Activated CD4-positive, alpha-beta T cell treated with anti-CD3 and anti-CD28 coated beads for 24 hours (primary cell): ENCODE measurements at places on chromosomes 3 and 15.

- no peak for DNase-seq
Measured at GRCh38 chr15:50064673-50065072, 54.4 kb downstream of the ATP8B4 start.

DNA sequence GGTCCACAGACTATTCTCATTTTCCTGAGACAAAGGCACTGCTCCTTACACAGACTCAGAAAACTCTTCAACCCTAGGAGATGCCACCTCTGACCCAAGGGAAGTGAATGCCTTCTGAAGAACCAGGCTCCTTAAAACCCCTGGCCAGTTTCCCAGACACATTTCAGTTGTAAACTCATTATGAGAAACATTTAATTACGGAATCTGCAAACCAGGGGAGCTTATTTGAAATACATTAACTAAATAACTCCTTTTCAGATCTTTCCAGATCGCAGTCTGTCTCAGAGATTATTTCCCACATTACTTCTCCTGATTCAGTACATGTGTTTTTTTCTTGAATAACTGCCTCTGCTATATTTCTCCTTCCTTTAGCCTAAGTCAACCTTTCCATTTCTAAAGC is 17.6 kb downstream of the MYO5A start:
- no peak for DNase-seq

DNA sequence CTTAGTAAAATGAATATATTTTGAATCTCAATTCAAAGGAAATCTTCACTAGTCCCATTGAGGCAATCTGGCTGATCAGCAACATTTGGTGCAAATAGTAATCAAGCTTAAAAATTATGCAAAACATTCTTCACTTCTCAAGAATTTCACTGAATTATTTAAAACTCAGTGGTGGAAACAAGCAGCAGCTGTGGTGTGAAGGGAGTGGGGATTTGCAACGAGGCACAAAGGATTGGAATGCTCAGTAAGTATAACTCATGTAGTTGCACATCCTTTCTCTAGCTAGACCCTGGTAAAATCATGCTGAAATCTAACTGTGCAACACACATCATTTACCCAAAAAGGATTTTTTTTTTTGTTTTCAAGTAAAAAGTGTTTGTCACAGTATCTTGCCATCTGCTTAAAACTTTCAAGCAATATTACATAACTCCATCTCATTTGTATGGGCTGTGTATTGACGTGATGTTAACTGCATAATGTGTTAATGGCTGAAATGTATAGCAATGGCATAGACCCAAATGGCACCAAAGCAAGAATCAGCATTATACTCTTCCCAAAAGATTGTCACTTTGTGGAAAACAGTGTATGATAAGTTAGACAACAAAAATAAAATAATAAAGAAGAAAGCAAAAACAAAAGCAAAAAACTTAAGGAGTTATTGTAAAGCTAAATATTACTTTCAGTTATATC is 816.6 kb downstream of the EPHA3 start:
- DNase-seq: no peak

DNA sequence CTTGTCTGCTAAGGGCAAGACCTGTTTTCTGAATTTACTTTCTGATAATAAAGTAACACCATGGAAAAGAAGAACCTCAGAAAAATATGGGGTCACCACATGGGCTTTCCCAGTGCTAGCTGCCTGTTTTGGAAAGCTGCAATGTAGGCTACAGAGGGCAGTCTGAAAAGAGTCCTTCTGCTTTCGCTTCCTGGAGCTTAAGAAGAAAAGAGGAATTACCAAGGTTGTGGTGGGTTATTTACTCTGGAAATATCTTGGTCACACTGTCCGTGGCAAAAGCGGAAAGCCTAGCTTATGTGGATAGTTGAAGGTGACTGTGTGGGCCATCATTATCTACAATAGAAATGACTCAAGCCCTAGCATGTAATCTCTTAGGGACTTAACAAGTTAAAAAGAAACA is 31.7 kb upstream of the IP6K2 start:
- no peak for DNase-seq

- no peak for DNase-seq
Measured at GRCh38 chr3:31544634-31545033, 11.9 kb downstream of the STT3B start.

DNA sequence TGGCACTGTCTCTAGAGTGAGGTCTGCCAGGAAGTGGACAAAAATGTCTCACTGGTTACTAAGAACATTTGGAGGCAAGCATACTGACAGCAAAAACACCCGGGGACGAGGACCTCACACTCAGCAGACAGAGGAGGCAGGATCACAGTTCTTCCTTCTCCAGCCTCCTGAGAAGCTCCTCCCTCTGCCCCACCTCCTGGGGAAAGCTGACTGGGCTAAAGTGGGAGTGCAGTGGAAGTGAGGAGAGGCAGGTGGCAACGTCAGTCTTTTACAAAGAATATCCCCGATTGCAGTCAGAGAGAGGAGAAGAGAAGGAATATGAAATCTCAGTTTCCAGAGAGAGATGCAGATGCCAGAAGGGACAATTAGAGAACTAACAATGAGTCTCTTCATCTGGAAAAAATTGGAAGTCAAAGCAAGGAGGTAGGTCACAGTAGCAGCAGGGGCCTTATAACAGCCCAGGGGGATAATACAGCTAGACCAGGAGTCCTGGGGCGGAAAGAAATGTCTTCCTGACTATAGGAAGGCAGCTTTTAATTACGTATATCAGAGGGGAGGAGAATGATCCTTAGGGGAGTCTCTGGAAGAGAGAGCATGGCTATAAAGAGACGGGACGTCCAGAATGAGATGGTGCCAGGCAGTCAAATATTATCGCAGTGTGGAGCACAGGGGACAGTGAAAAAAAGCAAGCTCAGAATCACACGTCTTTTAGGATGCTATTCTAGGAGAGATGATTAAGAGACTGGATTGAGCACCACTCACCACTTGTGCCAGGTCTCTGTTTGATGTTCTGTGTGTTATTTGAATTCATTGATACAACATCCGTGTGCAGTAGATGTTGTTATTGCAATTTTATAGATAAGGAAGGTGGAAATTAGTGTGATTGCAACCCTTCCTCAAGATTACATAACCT is 47.2 kb downstream of the LEO1 start:
- no peak for DNase-seq

- DNase-seq: no peak
Measured at GRCh38 chr3:145892869-145893268, 268.1 kb downstream of the PLOD2 start.

DNA sequence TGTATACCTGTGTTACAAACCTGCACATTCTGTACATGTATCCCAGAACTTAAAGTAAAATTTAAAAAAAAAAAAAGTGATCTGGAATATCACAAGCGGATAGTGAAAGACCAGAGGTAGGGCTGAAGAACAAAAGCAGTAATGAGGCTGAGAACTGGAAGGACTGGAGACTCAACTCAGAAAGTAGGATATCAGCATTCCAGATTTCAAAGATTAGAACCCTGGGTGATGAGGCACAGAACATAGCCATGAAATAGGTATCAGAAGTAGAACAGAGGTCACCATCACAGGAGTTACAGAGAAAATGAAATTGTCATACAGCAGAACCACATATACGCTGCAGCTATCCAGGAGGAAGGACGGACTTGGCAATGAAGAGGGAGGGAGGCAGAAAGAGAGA is 56.1 kb downstream of the ACAP2 start:
- DNase-seq: no peak

DNA sequence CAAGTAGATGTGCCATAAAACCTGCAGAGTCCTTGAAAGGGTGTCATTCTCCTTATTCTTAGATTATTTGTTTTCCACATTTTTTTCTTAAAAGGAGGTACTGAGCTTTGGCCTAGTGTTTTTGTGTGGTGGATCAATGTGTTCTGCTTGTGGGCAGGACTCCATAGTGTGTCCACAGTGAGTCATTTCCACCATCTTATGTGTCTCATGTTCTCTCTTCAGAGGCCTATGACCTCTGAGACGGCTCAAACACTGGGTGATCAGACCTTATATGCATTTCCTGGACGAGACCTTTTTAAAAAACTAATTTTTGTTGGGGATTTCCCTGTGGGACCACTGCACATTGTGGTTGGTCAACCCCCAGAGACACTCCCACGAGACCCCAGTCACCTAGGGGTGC is 93.4 kb downstream of the CHCHD4 start:
- no peak for DNase-seq

- DNase-seq: no peak
Measured at GRCh38 chr15:55319537-55320237, 665 bp downstream of the PIGB start.

DNA sequence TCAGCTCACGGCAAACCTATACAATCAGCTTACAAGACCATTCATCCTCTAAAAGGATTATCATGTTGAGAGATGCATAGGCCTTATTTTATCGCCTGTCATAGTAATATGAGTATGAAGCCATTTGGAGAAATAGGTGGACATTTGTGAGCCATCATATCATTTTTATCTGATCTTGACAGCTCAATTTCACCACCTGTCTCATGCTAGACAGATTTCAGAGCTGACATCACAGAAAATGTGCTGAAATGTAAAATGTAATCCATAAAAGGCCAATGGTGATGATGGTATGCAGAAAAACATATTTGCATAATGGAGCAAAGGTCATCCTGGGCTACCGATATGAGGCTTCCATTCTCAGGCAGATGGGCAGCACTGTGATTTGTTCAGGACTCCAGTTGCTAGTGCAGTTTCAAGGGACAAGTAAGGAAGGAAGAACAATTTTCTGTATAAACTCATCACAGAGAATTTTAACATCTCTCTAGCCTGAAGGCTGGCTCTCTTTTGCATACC is 221.5 kb downstream of the ULK4 start:
- DNase-seq: no peak

GRCh38 chr3:14497321-14497720 is 42.8 kb downstream of the GRIP2 start:
- DNase-seq: no peak

GRCh38 chr3:156648086-156648485 is 26.3 kb upstream of the TIPARP start:
- DNase-seq: no peak

- no peak for DNase-seq
Measured at GRCh38 chr3:72810659-72811434, 37.4 kb downstream of the SHQ1 start.

DNA sequence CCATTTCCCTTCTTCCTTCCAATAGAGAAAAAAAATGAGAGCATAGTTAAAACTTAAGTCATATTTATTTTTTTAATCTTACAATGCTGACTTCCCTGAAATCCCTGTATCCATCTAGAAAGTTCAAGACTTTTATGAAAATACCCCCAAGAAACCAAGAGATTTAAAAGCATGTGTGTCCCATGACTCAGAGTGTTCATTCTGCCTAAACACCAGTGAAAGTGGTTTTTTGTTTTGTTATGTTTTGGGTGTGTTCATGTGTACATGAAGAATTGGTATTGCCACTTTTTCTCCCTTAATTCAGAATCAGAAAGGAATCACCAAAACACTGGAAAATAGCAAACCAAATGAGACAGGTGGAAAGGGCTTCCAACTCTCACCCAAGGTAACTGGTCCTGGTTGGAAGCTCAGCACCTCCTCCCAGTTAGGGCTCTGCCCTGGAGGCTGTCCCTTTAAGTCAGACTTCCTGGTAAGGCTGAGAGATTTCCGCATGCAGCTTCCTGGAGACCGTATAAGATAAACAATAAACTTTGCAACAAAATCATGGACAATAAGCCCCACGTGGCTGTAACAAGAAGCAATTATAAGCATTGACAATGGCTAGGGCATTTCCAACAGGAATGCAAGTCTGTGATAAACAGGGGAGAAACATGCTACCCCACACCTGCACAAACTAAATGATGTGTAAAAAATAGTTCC is 121.9 kb upstream of the ARHGEF3 start:
- DNase-seq: no peak

DNA sequence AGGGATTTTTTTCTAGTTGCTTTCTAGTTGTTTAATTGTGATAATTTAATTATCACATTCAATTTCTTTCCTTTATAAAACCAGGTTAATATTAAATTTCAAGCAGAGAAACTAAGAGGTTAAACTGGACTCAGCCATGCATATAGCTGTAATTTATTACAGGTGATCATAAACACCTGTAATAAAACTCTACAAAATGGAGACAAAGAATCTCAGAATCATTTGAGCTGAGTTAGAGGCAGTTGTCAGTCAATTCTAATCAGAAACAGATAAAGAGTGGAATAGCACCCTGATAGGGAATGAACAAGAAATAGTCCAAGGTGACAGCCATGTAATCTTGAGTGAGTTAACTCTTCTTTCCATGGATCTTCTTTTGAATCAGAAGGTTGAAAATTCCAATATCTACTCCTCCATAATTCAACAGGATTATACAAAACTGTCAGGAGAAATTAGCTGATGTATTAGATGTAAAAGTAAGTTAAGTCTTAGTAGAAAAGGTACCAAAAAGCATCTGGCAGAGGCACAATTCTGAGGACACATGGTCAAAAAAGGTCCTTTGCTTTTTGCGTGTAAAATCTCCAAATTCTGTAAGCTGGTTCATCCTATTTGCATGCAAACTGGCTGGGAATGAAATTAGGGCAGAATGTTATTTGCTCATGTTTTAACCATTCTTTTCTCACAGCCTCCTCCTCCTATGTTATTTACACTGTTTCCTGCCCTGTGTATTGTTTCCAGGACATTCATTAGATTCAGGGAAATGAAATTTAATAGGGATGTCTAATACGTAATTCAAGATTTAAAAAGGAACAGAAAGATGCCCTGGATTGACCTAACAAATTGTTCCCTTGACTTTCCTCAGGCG is 39.4 kb upstream of the B3GNT5 start:
- no peak for DNase-seq

DNA sequence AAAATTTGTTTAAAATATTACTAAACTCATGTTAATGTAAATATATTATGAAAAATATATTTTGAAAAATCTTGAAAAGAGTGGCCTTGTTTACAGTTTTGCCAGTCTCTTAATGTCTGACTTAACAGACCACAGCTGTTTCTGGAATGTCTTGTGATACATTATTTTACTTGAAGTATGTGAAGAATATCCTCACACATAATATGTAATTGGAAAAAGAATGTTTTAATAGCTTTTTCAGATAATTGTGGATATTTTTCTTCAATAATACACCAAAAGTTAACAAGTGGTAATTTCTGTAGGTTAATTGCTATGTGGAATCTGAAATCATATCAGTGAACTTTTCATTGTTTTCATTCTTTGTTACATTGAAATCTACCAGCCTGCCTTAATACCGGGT is 101.3 kb downstream of the UBE2E2 start:
- no peak for DNase-seq

DNA sequence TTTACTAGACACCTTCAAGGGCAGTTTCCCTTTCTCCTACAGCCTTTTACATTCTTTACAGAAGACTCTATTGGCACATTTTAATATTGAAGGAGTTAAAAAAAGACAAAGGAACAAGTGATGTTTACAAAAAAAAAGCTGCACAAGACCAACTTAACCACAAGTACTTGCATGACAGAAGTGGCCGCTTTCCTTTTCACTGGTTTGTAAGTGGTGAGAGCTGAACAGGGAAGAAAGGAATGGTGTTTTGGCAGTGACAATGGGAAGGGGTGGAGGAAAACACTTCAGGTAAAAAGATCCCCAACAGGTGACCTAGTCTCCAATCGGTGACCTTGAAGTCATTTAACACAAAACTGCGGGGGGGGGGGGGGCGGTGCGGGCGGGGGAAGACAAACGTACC is 1.1 kb downstream of the WDR72 start:
- no peak for DNase-seq
